ENCODE measurements at places on chromosomes 13 and 19.
A peak's percentile ranks its signal among the peaks of the same experiment; 100 is the strongest.

GRCh38 chr13:65855242-65855805 lies 1374.8 kb downstream of the PCDH9 start:
- DNase-seq = no peak

DNA sequence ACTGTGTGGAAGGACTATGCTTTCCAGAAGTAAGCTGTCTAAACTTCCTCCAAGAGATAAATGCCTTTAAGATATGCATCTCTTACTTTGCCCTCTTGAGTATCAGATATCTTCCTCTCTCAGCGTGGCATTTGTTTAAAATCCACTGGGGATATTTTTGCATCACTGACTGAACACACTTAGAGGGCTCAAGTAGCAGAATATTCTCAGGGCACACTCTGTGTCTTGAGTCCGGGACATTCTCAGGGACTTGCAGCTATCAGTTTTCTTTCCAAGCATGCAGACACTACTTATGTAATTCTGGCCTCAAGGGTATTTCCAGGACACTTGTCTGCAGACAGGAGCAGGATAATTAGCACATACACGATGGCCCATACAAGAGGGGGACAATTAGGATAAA lies 84.7 kb downstream of the ERCC5 start:
- DNase-seq = no peak

GRCh38 chr19:54189735-54190502 lies 539 bp upstream of the MBOAT7 start:
- DNase-seq = peak; percentile 100

DNA sequence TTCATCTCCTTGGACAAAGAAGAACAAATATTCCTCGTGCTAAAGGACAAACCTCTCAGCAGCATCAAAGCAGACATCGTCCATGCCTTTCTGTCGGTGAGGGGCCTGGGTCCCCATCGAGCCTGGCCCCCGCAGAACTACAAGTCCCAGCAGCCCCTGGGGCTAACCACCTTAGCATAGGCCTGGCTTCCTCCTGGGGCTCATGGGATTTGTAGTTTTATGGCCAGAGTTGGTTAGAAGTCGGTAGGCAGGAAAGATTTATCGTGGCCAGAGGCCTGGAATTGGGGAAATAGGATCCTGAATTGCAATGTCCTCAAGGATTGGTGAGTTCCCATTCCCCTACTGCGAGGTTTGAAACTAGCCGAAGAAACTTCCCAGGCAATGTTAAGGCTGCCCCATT lies 19.6 kb downstream of the TMEM150B start:
- no peak for DNase-seq

- peak; percentile 66 for DNase-seq
Measured at GRCh38 chr19:16594131-16594586, 21.9 kb upstream of the SLC35E1 start.

GRCh38 chr19:16175954-16176353 lies 2.6 kb upstream of the CIB3 start:
- DNase-seq = no peak

DNA sequence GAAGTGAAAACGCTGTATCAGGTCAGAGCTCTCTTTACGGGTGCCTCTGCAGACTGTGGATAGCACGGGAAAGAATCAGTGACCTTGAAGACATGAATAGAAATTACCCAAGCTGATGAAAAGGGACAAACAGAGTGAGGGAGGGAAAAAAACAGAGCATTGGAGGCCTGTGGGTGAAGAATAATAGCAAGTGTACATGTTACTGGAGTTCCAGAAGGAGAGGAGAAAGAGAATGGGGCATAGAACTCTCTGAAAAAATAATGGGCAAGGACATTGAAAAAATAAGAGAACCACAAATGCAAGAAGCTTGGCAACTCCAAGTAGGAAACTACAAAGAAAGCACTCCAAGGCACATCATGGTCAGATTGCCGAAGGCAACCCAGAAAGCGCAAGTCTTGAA lies 86.3 kb downstream of the SPACA7 start:
- no peak for DNase-seq

DNA sequence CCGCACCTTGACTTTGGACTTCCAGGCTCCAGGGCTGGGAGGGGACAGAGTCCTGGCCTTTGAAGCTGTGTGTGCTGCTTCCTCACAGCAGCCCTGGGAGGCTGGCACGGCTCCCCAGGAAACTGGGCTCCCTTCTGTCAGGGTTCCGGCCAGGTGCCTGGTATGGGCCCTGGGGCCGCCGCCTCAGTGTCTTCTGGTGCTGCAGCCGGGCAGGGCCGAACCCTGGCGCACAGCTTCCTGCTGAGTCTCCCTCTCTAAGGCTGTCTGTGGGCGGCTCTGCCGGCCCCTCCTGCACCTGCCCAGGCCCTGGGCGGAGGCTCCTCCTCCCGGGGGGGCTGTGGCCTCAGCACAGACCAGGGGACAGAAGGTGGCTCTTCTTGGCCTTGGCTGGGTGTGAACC lies 32.4 kb downstream of the GPX4 start:
- no peak for DNase-seq

- DNase-seq = no peak
Measured at GRCh38 chr19:45352914-45353796, 12.6 kb downstream of the KLC3 start.

DNA sequence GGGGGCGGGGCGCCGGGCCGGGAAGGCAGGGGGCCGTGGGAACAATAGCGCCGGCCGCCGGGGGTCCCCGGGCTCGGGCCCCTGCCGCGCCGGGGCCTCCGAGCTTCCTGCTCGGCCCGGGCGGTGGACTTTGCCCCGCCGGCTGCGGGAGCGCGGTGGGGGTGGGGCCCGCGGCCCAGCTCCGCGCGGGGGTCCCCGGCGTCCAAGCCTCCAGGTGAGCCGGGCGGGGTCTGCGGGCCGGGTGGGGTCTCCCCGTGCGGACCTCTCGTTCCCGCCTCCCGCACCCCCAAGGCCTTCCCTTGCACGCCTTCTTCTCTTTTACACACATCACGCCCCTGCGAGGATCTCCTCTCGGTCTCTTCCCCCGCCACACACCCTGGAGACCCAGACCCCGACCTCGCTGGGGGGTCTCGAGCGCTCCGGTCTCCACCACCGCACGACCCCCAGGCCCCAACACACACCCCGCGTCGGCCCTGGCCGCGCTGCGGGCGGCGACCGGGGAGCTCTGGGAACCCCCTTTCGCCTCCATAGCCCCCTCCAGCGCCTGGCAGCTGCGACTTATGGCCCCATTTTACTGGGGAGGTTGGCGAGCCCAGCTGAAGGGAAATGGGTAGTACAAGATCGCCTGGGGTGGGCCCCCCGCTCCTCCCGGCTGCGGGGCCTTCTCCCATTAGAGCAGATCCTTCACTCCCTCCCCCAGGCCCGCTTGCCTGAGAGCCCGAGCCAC lies 711 bp downstream of the CAMSAP3 start:
- DNase-seq = no peak

DNA sequence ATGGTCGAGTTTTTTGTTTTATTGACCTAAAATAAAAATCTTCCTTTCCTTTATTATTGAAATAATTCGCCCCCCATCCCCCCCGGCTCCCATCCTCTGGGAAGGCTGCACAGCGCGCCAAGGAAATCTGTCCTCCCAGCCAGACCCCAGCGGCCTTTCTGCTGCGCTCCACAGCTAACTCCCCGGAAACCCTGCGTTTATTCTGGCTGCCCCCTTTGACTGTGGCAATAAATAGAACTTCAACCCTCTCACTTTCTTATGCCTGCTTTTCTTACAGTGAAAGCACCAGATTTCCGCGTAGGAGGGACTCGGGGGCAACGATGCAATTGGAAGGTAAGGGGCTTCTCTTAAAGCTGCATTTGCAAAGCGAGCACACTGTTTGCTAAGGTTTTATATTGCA lies 9.7 kb upstream of the C19orf12 start:
- no peak for DNase-seq

DNA sequence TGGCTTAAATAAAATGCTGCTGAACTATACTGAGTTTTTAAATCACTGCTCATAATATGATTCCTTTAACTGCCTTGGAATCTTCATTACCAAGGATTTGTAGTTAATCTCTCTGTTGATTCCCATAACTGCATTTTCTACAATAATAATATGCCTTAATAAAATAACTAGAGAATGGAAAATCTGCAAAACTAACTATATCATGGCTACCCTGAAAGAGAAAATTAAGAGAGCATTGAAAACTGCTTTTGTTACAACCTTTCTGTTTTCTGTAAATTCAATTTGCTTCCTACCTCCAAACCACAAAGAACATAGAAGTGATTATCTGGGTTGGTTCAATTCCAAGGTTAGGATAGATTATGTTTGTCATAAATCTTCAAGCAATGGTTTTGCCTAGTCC lies 202.8 kb upstream of the ATXN8OS start:
- DNase-seq = no peak

- no peak for DNase-seq
Measured at GRCh38 chr19:4587527-4587926, 28.0 kb upstream of the SEMA6B start.

DNA sequence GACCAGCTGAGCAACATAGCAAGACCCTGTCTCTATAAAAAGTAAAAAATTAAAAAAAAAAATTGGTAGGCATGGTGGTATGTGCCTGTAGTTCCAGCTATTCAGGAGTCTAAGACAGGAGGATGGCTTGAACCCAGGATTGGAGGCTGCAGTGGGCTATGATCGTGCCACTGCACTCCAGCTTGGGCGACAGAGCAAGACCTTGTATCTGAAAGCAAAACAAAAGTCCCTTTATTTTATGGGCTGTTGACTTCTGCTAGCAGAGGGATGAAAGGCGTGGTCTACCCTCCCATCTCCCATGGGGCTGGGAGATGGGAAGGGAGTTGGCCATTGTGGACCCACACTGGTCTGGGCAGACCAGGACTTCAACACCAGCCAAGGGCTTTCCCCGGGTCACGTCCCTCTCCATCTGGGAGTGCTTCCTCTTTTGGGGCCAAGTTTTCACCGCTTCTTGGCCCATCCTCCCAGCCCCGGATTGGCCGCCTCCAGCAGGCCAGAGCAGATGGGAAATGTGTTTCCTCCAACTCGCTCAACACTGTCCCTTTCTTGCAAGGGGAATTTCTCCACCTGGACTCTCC lies 2.2 kb upstream of the TNFSF9 start:
- DNase-seq = peak; percentile 57

- DNase-seq = no peak
Measured at GRCh38 chr19:32910874-32911273, 41.3 kb upstream of the SLC7A9 start.

DNA sequence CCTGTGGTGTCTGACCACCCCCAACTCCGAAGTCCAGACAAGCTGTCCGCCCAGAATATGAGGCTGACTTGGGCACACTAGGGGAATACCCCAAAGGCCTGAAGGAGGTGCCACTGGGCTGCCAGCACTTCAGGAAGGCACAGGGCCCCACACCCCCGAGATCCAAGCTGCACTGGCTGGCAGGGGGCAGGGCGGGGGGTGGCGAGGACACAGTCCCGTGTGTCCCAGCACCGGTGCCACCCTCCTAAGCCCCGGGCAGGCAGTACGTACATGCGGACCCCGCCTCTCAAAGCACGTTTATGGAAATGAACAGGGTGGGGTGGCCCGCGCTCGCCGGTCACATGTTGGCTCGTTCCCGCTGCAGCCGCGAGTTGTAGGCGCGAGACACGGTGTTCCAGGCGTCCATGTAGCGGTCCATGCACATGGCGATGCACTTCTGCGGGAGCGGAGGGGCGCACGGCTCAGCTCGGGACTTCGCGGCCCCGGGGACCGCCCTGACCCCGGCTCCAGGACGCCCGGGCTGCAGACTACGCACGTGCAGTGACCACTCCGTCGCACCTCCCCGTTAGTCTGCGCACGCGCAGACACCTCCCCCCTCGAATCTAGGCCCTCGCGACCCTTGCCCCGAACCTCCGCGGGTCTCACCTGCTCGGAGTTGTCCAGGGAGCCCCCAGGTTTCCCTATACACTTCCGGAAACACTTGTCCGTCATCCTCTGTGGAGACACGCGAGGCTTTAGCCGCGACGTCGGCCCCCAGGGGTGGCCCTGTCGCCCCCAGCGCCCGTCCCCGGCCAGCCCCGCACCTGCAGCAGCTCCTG lies 566 bp downstream of the TIMM13 start:
- DNase-seq = no peak

- DNase-seq = peak; percentile 85
Measured at GRCh38 chr19:6516659-6517291, 14.1 kb upstream of the TNFSF9 start.

DNA sequence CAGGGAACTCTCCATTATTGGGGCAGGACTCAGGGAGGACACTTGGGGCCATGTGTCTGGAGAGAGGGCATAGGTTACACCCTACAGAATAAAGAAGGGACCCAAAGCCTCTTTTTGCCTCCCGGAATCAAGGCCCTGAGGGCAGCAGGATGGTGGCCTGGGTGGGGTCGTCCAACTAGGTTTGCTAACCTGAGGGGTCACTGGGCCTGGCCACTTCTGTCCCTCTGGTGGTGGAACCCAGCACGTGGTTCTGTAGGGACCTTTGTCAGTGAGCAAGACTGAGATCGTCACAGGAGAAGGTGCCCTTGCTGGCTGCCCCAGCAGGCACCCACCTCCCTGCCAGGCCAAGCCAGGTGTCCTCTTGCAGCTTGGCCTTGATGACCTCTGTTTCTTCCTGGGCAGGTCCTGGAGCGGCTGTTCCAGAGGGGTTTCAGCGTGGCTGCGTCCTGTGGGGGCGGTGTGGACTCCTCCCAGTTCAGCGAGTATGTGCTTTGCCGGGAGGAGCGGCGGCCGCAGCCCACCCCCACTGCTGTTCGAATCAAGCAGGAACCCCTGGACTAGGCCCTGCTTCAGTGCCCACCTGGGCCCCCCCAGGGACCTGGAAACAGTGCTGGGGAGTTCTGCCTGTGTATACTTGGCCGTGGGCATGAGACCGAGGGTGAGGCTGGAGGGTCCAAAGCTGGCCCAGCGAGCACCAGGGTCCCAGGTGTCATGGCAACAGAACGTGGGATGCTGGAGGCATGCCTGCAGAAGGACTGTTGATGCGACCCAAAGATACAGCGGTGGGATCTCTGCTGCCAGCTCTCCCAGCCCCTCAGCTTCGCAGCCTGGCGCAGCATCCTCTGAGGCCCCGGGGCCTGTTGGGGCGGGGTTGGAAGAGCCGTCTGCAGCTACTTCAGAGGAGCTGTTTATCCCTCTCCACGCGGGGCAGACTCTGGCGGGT lies 16.0 kb downstream of the KCTD15 start:
- DNase-seq = no peak

GRCh38 chr19:50536662-50537305 lies 23.1 kb upstream of the ASPDH start:
- DNase-seq = no peak

GRCh38 chr19:57075801-57076492 lies 43.8 kb upstream of the USP29 start:
- DNase-seq = no peak

Data from stimulated activated naive B cell treated with anti-CD40 and anti-IgM and Interleukin-4, amounts not matched to agents 10 μg/mL and 1 μg/mL and 100 μg/mL, for 72 hours (primary cell).